ENCODE measurements at places on chromosomes 7 and 10.

DNA sequence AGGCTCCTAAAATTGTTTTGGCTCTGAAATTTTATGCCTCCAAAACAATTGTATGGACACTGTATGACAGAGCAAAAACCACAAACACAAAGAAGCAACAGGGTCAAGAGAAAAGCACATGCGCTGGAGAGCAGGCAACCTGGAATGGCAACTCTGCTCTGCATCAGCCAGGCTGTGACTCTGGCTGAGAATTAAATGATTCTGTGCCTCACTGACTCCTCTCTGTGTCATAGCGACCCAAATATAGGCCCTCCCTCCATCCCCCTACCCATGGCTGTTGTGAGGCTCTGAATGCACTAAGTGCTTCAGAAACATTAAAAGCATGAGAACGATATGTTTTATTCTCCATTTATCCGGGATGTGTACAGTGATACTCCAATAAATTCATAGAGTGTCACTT is 24.9 kb upstream of the NEBL start:
- no peak for DNase-seq

DNA sequence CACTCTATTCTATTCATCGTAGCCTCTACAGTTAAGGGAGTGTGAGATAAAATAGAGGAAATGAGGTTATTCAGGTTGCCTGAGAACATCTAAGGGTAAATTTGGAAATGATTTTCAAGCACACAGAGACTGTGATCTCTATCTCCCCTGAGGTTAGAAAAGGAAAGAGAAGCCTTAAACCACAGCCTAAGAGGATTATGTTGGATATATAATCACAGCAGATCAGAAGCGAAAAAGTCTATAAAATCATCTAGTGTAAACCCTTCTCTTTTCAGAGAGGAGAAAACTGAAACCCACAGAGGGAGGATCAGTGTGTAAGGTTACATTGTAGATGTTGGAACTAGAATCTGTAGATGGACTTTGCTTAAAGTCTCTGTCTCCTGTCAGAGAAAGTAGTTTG is 90.6 kb upstream of the SEMA3E start:
- no peak for DNase-seq

DNA sequence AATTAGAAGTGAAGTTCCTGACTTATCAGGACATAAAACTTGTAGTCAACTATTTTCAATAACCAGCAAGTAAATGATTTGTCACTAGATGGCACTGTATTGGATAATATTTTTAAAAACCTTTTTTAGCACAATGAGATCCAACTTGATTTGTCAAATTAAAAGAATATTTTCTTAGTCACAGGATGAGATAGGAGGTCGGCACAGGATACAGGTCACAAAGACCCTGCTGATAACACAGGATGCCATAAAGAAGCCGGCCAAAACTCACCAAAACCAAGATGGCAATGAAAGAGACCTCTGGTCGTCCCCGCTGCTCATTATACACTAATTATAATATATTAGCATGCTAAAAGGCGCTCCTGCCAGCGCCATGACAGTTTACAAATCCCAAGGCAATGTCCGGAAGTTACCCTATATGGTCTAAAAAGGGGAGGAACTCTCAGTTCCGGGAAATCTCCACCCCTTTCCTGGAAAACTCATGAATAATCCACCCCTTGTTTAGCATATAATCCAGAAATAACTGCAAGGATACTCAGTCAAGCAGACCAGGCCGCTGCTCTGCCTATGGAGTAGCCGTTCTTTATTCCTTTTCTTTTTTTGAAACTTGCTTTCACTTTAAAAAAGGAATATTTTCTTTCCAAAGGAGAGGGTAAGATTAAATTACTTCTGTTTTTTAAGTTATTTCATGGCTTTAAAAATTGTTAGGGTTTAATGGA is 255.7 kb upstream of the MKLN1 start:
- DNase-seq, result no peak

- DNase-seq, result no peak
These were observed 629.8 kb downstream of the KCNMA1 start for GRCh38 chr10:77007834-77008233.

GRCh38 chr7:17773289-17773626 is 167.0 kb downstream of the SNX13 start:
- no peak for DNase-seq

- DNase-seq, result no peak
These were observed 16.9 kb upstream of the LAMB4 start for GRCh38 chr7:108147031-108147563.

- DNase-seq, result no peak
These were observed 60.7 kb downstream of the GPAM start for GRCh38 chr10:112122827-112123226.

DNA sequence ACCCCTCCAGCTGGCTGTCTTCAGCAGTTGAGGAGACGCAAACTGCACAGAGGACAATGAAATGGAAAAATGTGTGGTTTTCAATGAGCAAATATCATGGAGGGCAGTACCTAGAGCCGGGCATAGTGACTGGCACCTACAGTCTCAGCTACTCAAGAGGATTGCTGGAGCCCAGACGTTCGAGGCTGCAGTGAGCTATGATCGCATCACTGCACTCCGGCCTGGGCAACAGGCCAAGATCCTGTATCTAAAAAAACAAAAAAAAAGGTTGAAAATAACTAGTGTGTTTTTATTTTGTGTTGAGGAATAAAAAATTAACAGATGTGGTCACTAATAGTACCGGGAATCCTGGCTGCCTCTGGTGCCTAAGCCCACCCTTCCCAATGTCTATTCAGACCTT is 345.5 kb downstream of the GALNT17 start:
- DNase-seq, result no peak

DNA sequence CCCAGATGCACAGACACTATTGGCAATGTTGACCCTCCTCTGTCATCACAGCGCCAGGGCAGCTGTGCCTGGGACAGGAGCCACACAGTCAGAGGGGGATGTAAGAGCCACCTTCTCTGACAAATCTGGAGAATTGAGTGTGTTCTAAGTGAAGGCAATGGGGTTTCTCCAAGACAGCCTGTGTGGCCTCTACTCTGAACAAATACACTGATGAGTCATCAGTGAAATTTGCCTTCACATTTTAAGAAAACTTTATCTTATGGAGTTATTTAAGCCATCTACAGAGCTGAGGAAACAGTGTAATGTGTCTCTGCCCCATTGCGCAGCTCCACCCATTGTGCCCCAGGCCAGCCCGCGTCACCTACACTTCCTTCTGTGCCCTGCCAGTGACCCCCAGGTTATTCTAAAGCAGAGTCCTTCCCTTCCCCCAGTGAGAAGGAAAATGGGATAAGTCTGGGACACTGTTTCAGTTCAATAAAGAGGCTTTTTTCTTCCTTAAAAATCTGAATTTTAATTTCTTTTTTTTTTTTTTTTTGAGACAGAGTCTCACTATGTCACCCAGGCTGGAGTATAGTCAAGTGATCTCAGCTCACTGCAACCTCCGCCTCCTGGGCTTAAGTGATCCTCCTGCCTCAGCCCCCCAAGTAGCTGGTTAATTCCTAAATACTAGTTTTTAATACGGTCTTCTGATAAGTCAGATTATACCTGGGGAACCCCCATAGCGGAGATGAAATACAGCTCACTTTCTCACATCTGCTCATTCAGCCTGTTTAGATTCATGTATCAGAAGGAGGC is 21.8 kb downstream of the AKR1E2 start:
- no peak for DNase-seq

- DNase-seq, result peak; percentile 49
These were observed 13.9 kb downstream of the TSPAN14 start for GRCh38 chr10:80468002-80468401.

- no peak for DNase-seq
These were observed 137.9 kb upstream of the LYZL1 start for GRCh38 chr10:29151005-29151404.

DNA sequence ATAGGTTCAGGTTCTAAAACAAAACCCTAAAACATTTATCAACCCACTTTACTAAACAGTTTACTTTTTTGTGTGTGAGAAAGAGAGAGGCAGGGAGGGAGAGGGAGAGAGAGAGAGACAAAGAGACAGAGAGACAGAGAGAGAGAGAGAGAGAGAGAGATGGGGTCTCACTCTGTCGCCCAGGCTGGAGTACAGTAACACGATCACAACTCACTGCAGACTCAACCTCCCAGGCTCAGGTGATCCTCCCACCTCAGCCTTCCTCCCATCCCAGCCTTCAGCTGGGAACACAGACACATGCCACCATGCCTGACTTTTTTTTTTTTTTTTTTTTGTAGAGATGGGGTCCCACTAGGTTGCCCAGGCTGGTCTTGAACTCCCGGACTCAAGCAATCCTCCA is 52.9 kb downstream of the PARD3 start:
- no peak for DNase-seq

DNA sequence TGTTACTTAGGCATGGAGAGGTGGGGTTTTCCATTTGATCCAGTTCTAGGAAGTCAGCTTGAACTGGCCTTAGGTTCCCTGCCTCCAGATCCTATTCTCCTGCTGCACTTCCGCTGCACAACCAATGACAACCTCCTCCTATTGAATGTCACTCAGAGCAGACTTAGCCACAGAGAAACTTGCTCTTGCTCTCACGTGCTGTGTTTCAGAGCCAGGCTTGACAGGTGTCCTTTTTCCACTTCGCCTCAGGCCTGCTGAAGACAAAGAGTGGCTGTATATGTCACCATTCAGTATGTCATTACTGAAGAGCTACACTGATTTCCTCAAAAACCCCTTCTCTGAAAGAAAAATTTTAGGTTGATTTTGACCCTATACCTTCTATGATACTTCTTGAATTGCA is 115.4 kb upstream of the ETV1 start:
- DNase-seq, result no peak

DNA sequence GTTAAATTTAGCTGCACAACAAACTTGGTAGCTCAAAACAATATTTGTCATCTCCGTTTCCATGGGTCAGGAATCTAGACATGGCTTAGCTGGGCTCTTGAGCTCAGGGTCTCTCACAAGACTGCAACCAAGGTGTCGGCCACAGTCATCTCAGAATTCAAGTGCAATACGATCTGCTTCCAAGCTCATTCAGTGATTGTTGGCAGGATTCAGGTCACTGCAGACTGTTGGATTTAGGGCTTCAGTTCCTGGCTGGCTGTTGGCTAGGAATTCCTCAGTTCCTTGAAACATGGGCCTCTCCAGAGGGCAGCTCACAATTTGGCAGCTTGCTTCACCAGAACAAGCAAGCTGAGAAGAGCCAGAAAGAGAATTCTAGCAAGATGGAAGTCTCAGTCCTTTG is 17.5 kb upstream of the CHST3 start:
- DNase-seq, result no peak

GRCh38 chr7:22351329-22351692 is 5.6 kb downstream of the RAPGEF5 start:
- DNase-seq, result no peak

- DNase-seq, result no peak
These were observed 18.7 kb downstream of the GRID1 start for GRCh38 chr10:86347856-86348255.

DNA sequence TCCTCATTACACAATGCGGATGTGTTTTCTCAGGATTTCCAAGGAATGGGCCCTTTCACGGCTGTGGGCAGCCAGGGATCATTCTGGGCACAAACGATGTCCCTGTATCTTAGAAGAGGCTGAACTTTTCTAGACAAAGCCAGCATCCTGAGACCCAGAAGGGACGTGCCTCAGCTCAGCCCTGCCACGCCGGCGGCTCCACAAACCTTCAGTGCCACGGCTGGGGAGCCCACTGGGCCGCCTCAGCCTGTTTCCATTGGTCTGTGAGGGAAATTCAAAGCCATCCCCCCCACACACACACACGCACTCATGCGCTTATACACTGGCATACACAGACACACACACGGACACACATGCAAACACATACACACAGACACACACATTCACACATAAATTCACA is 344.9 kb upstream of the MKI67 start:
- no peak for DNase-seq

DNA sequence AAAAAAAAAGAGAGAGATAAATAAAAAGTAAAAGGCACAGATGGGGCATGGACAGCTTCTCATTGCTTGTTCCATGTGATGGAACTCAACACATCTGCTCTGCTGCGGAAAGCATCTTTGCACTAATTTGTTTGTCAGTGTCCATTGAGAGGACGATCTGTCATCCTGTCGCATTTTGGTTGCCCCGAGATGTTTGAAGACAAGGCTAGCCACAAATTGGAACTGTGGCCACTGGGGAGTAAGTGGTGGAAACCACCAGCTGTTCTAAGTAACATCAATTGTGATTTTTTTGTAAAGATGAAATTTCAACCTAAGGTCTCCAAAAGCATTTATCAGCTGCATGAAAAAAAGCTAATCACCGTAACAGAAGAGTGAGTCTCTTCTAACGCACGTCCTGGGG is 312.7 kb downstream of the ADARB2 start:
- no peak for DNase-seq

DNA sequence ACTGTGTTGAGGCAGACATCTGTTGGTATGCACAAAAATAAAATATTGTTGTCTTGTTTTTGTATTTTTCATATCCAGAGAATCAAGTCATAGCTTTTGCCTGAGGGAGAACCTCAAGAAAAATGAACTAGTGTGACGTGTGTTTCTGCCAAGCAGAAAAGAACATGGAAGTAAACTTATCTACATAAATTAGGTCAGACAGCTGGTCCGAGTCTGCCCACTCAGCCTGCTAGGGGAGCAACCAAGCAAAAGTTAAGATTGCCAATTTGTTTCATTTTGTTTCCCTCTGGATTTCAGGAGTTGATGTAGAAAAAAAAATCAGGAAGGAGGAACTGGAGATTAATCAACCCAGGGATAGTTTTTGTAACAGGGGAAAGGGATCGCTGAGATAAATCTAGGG is 572.4 kb upstream of the LRRTM3 start:
- DNase-seq, result no peak

DNA sequence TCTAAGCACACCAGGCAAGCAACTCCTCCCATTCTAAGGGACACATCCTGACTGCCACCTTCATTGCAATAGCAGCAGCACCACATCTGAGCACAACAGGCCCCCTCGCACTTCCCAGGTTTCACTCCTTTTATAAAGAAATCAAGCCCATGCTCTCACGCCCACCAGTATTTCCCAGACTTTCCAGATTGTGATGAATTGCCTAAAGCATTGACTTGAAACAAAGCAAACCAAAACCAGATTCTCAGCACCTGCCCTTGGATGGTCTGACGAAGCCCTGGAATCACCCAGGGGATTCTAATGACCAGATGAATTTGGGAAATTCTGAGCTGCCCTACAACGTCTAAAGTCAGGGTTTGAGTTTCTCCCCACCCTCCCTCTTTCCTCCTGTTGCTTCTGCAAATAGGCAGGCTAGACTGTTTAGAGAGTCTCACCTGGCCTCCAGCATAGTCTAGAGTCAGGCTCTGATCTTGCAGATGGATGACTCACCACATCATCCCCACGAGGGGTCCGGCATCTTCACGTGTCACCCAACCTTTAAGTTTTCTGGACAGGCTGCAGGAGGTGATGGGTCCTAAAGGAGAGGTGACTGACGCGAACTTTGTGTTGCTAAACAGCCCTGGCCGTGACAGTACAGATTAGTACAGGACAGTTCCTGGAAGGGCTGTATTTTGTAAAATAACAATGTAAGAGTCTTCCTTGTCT is 198.0 kb downstream of the SKIDA1 start:
- DNase-seq, result no peak

- no peak for DNase-seq
These were observed 41.8 kb downstream of the JCAD start for GRCh38 chr10:30017556-30017955.

GRCh38 chr10:21649454-21649872 is 115.4 kb downstream of the MLLT10 start:
- DNase-seq, result no peak

GRCh38 chr10:72285972-72286521 is 12.3 kb downstream of the DDIT4 start:
- no peak for DNase-seq

- DNase-seq, result no peak
These were observed 70.6 kb downstream of the CNNM2 start for GRCh38 chr10:102988404-102989314.

Data from effector memory CD4-positive, alpha-beta T cell (primary cell).